ENCODE measurements at places on chromosomes 12 and 14.

DNA sequence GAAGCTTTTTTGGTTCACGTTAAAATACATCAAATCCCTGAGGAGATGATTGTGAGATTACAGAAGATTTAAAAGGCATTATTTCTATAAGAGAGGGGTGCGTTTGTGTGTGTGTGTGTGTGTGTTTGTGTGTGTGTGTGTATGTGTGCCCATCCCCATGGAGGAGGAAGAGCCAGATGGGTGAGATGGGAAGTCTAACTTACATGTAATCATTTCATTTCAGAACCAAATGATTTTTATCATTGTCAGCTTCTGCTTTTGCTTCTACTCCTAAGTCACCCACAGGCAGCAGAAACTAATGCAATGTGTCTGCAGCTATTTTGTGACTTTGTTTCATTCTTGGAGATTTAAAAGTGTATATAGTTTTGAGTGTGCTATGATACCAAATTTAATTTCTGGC, 68.7 kb downstream of the SLC4A8 start:
- DNase-seq: no peak

GRCh38 chr12:107090711-107091110, 2.6 kb downstream of the CRY1 start:
- no peak for DNase-seq

DNA sequence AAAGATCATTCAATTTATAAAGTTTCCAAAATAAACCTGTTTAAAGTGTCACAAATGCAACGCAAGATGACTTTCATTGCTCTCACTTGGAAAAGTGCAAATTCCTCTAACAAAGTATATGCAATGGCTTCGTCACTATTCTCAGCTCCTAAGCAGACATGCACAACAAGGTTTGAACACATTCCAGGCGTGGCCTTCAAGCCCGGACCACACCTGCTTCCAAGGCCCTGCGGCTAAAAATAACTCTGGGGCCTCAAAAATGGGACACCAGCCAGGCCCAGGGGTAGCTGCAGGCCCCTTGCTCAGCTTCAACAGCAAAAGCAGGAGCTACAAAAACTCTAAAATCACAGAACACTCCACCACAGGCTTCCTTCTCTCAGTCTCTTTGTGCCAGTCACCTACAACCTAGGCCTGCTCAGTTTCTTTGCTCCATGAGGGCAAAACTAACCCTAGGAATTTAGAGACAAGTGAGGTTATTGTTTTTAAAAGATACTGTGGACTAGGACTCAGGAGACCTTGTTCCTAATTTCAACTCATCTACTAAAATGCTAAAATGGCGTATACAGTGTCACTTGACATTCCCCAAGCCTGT, 29.3 kb downstream of the DUSP16 start:
- no peak for DNase-seq

GRCh38 chr12:53748072-53748840, 3.5 kb downstream of the CISTR start:
- DNase-seq: no peak

GRCh38 chr12:12023456-12023855, 47.3 kb upstream of the BCL2L14 start:
- DNase-seq: no peak

GRCh38 chr12:72282721-72283120, 10.6 kb downstream of the TRHDE start:
- DNase-seq: no peak

DNA sequence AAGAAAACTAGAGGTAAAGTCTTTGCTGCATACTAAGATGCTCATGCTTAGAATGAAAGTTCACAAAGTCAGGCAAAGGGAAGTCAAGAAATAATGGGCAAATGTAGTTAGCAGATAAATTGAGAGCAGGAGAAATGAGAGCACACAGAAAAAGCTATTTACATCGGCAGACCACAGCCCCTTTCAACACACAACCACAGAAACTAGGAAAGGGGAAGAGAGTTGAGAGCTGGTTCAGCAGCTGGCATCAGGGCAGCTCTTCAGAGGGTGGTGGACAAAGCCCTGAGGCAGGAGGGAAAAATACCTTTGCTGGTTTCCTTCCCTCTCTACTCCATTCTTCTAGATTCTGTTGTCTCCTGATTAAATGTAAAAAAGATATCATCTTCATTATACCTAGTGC, 95.4 kb upstream of the ANO4 start:
- DNase-seq: no peak

GRCh38 chr12:11894890-11895289, 175.8 kb upstream of the BCL2L14 start:
- no peak for DNase-seq

- no peak for DNase-seq
Observed at GRCh38 chr12:89372584-89373370, 20.5 kb upstream of the DUSP6 start.

DNA sequence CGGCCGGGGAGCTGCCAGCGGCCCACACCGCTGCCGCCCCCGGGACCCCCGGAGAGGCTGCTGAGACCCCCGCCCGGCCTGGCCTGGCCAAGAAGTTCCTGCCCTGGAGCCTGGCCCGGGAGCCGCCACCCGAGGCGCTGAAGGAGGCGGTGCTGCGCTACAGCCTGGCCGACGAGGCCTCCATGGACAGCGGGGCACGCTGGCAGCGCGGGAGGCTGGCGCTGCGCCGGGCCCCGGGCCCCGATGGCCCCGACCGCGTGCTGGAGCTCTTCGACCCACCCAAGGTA, 12.8 kb downstream of the SH2B3 start:
- DNase-seq: no peak

DNA sequence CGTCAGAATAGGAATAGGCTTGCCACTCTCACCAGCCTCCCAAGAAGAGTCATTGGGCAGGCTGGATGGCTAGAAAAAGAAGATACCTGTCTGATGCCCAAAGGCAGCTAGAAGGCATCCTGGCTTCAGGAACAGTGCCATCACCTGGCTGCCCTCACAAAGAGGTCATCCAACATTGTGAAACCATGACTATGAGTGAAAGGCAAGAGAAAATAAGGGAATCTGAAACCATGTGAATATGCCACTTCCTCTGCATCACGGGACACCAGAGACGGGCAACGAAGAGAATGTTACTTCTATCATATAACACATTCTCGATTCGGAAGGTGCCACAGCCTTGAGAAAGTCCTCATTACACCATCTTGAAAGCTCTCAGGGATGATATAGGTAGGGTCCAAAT, 182.0 kb downstream of the DAD1 start:
- no peak for DNase-seq

DNA sequence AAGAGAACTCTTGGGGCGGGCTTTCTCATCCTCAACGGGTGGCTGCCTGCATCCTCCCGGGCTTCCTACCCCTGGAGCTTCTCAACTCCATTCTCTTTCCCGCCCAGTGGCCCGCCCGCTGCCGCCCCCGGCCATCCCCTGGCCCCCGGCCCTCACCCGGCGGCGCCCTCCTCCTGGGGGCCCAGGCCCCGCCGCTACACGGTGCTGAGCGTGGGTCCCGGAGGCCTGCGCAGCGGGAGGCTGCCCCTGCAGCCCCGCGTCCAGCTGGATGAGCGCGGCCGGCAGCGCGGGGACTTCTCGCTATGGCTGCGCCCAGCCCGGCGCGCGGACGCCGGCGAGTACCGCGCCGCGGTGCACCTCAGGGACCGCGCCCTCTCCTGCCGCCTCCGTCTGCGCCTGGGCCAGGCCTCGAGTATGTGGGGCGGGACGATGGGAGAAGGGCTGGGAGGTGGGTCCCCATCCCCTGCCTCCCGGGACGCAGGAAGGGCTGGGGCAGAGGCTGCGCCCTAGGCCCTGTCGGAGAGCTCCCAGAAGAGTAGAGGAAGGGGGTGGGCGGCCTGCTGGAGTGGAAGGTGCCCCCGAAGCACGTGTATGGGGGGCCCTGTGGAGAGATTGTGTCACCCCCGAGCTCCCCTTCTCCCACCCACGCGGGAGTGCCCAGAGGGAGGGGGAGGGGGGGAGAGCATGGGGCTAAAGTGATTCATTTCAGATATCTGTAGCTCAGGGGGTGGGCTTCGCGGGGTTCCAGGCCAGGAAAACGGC, 1.5 kb downstream of the LAG3 start:
- DNase-seq: no peak

- DNase-seq: no peak
Observed at GRCh38 chr14:102019006-102019540, 54.7 kb downstream of the DYNC1H1 start.

- DNase-seq: peak; percentile 14
Observed at GRCh38 chr12:6285063-6285477, 25.4 kb upstream of the PLEKHG6 start.

DNA sequence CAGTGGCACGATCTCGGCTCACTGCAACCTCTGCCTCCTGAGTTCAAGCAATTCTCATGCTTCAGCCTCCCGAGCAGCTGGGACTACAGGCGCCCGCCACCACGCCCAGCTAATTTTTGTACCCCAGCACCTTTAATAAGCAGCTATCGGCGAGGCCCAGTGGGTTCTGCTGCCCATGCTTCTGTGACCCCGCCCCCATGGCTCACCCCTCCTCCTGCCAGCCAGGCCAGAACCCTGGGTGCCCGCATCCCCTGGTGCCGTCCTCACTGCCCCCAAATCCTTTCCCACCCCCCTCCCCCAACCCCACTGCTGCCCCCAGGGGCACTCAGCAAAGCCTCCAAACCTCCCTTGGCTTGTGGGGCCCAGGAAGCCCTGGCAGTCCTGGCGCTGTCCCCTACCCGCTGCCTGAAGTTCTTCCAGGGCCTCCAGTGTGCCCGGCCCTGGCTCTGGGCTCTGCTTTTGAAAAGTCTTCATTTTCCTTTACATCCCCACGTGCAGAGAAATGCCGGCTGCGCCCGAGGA, 14.5 kb downstream of the BAG5 start:
- DNase-seq: no peak
